ENCODE measurements at places on chromosomes 13 and 19.

- DNase-seq, result no peak
Measured at GRCh38 chr13:80924596-80924995, 583.7 kb upstream of the SPRY2 start.

DNA sequence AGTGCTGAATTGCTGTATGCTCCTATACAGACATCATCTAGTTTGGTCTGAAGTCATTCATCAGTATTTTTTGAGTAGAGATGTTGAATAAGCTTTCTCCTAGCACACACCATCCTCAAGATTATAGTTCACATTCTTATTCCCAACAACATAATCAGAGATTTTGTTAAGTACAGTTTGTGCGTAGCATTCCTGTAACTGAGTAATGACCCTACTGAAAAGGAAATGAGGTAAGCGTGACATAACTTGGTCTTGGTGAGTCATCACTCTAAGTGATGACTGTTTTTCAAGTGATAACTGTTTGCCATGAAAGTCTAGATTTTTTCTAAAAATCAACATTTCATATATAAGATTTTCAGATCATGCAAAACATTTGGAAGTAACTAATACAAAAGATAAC lies 18.5 kb upstream of the FAM216B start:
- no peak for DNase-seq

DNA sequence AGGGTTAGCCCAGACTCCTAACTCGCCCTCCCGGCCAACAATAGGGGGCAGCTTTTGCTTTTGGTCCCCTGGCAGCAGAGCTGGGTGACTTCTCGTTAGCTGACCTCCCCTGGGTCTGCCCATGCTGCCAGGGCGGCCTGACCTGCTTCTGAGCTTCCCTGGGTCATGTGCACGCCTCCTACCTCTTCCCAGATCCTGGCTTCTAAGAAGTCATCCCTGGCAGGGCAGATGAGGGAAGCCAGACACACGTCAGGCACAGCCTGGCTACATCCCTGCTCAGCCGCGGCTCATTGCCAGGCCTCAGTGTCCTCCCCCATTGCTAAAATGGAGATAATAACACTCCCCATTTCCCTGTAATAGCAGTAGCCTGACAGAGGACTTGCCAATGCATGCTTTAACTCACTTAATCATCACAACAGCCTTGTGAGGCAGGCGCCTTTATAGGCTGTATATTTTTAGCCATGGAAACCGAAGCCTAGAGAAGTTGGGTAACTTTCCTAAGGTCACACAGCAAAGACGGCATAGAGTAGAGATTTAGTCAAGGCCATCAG lies 2.1 kb downstream of the KCNK6 start:
- no peak for DNase-seq

DNA sequence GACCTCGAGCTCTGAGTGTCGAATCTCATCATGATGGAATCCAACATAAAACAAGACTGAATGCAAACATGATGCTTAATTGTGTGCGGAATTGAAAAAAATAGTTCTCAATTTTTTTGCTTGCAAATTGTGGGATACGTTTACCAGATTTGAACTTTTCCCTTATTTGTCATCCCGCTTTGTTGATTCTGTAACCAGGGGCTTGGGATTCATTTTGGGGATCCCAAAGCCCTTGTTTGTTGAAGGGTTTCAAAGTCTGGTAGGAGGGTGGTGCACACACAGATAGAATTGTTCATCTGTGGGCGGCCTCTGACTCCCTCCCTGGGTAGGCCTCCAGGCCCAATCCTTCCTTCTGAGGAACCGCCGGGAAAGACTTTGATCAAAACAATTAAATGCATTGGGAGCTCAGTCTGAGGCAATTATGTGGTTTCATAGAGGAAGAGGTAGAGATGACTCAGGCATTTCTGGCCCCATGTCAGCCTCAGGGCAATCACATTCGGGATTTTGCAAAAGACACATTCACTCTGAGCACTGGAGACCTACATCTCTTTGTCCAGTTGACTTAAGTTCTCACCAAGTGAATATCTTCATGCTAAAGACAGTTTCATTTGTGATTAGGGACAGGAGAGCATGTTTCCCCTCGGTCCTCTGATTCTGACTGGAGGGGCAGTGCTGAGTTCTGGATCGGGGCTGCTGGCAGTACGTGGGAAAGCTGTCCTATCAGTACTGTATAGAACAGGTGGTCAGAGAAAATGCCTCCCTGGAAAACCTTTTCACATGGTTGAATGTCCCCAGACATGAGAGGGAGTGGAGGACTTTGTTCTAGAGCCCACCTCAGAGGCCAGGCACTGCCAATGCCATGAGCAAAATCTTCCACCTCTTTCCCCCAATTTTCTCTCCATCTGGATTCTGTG lies 27.8 kb upstream of the IGFL4 start:
- DNase-seq, result no peak

- no peak for DNase-seq
Measured at GRCh38 chr19:802498-803098, 5.3 kb downstream of the PTBP1 start.

GRCh38 chr19:5048727-5049553 lies 80.0 kb downstream of the KDM4B start:
- DNase-seq, result no peak

DNA sequence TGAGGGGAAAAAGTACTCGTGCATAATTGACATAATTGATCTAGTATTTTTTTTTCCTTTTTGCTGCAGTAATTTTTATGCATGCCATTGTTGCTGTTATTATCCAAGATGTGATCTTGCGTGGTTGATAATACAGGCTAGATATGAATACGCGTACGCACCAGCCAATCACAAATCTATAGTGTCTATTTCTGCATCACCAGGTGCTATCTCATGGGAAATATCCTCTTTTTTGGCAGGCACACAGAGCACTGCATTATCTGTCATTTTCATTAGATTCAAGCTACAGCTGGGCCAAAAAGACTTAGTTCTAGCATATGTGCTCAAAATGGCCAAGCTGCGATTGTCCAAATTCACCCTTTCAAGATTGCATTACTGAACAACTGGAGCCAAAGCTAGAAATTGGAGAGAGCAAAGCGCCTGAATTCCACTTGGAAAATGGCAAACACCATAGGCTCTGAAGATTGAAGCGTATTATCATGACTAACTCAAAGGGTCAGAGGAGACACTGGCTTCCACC lies 181.1 kb downstream of the TSHZ3 start:
- no peak for DNase-seq

DNA sequence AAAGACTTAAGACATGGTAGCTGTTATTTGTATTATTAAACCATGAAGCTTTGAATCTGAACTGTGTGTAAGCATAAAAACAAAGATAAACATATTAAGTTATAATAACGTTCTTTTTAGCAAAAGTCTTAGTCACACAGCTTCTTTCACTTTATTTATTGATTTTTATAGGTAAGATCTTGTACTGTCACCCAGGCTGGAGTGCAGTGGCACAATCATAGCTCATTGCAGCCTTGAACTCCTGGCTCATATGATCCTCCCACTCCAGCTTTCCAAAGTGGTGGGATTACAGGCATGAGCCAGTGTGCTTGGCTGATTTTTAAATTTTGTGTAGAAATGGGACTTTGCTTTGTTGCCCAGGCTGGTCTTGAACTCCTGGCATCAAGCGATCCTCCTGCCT lies 13.4 kb downstream of the FARP1 start:
- DNase-seq, result no peak

DNA sequence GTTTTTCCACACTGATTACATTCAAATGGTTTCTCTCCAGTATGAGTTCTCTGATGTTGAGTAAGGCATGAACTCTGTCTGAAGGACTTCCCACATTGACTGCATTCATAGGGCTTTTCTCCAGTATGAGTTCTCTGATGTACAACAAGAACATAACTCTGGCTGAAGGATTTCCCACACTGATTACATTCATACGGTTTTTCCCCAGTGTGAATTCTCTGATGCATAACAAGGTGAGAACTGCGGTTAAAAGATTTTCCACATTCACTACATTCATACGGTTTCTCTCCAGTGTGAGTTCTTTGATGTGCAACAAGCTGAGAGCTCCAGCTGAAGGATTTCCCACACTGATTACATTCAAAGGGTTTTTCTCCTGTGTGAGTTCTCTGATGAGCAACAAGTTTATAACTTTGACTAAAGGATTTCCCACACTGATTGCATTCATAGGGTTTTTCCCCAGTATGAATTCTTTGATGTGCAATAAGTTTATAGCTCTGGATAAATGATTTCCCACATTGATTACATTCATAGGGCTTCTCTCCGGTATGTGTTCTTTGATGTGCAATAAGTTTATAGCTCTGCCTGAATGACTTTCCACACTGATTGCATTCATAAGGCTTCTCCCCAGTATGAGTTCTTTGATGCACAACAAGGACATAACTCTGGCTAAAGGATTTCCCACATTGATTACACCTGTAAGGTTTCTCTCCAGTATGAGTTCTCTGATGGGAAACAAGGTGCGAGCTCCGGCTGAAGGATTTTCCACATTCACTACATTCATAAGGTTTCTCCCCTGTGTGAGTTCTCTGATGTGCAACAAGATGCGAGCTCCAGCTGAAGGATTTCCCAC lies 23.5 kb downstream of the ZNF180 start:
- DNase-seq, result no peak

GRCh38 chr19:48379058-48379457 lies 12.3 kb downstream of the KDELR1 start:
- no peak for DNase-seq

GRCh38 chr19:2771786-2772674 lies 11.0 kb downstream of the SGTA start:
- no peak for DNase-seq

DNA sequence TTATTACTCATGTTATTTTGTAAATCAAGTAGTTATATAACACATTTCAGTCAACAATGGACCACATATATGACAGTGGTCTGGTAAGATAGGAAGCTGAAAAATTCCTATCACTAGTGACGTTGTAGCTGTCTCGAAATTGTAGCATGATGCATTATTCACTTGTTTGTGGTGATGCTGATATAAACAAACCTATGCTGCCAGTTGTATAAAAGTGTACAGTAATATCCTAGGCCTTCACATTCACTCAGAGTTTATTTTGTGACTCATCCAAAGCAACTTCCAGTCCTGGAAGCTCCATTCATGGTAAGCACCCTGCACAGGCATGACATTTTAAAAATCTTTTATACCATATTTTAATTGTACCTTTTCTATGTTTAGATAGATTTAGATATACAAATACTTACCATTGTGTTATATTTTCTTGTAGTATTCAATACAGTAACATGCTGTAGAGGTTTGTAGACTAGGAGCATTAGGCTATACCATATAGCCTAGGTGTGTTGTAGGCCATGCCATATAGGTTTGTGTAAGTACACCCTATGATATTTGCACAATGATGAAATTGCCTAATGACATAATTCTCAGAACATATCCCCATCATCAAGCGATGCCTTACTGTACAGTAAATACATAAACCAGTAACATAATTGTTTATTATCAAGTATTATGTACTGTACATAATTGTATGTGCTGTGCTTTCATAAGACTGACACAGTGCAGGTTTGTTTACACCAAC lies 49.3 kb downstream of the IFT88 start:
- DNase-seq, result no peak

DNA sequence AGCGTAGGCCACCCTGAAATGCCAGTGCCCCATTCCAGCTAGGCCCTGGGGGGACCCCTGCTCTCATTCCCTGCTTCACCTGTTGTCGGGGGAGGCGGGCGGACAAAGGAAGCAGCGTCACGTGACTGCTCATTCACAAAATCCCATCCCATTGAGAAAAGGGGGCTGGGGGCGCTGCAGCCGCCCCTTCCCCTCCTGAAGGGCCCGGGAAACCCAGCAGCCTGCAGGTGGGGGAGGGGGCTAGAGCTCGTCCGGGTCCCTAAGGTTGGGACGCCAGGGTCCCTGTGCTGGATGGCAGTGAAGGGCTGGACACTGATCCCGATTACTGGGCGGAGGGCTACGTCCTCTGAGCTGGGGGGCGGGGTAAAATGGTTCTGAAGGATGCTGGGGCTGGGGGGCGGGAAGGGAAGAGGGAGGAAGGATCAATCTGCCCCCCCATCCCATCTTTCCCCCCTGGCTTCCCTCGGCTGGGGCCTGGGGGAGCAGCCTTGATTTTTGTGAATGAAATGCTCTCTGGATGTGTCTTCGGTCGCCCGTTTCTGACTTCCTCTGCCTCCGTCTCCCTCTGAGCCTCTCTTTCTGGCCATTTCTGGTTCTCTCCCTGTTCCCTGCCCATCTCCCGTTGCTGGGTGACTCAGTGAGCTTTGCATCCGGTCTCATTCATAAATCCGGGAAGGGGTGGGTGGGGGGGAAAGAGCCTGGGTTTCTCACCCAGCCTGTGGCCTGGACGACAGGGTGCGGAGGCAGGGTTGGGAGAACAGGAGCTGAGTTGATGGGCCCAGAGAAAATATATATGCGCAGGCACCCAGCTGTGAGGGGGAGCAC lies 816 bp downstream of the SPRED3 start:
- no peak for DNase-seq
